ENCODE measurements at places on chromosomes 12 and 14. TPM values are rescaled to one million over a fixed set of nuclear protein-coding genes. Genes with fewer than 3 reads are reported as not detected.

The GPR65 gene
- total RNA-seq, result 8.2 TPM

The IL22 gene
- not detected for total RNA-seq

The PTCSC3 gene
- not detected for total RNA-seq

The FAM161B gene
- 3.6 TPM for total RNA-seq

The COX8C gene
- not detected for total RNA-seq

The DPF3 gene
- total RNA-seq, result 0.55 TPM

The KTN1 gene
- 134 TPM for total RNA-seq

The LRRC9 gene
- total RNA-seq, result 0.65 TPM

The HOXC10 gene
- not detected for total RNA-seq

The CD69 gene
- total RNA-seq, result 10.3 TPM

Measured in OCI-LY7 (cell line).